ENCODE measurements at places on chromosomes 6 and 20.

DNA sequence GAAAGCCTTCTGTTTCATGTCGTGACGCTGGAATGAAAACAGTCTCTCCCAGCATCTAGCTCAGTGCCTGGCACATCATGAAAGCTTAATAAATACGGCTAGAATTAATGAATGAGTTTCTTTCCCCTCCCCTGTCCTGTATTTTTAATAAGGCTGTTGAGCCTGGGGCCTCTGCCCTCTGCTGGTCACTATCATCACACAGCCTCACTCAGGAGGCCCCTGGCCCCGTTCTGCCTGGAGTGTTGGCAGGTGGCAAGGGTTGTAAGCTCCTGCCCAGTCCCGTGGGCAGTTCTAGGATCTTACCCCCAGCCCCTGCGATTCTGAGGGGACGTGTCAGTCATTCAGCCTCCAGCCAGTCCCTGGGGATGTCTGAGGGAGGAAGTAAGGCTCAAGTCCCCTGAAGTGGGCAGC is 41.4 kb downstream of the PHACTR3 start:
- no peak for DNase-seq

DNA sequence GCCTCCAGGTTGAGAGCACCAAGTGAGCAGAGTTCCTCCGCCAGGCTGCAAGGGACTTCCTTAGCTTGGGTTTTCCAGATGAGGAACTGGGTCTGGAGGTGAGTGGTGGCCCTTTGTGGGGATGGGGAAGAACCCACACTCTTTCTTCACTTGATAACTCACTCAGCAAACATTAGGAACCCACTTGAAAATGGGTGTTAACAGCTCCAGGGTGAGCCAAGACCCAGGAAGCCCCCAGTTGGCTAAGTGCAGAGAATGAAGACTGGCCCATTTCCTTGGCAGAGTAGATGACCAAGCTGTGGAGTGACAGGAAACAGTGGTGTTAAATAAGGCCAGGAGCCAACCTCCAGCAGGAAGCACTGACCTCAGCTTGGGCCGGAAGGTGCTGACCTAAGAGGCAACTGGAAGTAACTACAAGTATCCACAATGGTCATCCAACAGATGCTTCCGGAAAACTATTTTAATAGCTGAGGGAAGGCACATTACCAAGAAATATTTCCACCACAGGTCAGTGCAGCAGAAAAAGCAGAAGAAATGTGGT is 22.7 kb downstream of the MRPL14 start:
- DNase-seq: no peak

DNA sequence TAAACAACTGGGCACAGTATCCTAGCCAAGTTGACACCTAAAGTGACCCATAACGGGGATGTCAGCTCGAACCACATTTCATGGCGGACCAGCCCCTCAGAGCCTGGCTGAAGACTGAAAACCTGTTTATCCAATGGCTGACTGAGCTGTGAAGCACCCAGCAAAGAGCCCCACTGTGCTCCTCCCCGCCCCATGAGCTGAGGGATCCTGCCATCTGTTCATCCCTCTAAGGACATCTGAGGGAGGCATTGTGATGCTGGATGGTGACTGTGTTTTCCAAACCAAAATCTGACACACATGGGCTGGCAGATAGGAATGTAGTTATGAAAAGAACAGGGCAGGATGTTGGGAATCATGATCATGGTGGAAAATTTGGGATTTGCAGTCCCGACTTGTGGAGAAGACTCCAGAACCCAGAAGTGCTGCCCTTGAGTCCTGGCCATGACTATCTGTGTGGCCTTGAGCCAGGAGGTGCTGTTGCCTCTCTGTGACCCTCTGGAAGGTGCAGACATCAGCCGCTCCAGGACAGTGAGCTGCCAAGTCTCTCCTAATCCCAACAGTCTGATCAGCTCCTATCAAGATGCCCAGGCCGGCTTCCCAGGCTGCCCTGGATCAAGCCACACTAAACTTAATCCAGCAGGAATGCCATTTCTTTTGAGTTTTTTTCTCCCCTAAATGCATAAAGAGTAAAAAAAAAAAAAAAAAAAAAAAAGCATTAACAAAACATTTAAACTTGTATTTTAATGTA is 5.7 kb downstream of the EDN3 start:
- DNase-seq: no peak

- DNase-seq: no peak
Measured at GRCh38 chr6:139335447-139336210, 38.8 kb downstream of the CITED2 start.

DNA sequence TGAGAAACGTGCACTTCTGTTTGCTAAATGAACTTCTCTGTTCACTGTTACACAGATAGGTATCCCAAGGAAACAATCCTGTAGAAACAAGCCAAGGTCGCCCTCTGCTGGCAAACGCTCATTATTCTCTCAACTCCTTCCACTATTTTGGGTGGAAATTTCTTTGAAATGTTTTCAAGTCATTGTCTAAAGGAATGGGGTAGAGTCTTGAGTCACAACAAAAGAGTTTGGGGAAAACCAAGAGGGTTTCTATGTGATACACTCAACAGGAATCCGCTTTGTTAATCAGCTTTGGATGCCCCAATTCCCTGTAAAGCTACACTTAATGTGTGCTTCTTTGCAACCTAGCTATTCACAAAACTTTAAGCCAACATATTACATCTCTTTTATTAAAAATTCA is 4.6 kb upstream of the RAE1 start:
- peak; percentile 52 for DNase-seq

DNA sequence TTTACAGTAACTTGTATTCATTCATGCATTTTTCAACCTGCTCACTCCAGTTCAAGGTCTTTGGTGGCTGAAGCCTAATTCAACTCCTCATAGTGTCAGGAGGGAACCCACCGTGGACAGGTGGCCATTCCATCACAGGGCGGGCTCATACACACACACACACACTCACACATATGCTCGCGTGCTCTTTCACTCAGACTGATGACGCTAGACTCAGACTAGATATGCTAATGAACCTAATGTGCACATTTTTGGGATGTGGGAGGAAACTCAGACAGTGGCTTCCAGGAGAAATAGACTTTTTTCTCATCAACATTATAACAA is 56.7 kb downstream of the TRIM27 start:
- peak; percentile 12 for DNase-seq

GRCh38 chr6:159815410-159815809 is 15.3 kb downstream of the PNLDC1 start:
- DNase-seq: no peak

GRCh38 chr6:15437090-15437635 is 191.3 kb downstream of the JARID2 start:
- no peak for DNase-seq

DNA sequence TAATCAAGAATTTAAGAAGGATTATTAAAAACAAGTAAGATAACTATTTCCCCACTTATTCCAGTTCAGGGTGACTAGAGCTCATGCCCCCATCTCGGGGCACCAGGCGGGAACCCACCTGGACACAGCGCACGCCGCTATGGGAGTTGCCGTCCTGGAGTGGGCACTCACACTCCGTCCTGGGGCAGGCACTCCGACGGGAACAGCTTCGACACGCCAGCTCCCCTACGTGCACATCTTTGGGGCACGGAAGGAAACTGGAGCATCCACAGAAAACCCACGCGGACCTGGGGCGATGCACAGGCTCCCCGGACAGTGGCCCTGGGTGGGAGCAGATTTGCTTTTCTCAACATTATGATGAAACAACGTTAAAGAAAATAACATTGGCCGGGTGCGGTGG is 52.0 kb upstream of the GATA5 start:
- no peak for DNase-seq

- peak; percentile 94 for DNase-seq
Measured at GRCh38 chr6:48535582-48536009, 424.6 kb upstream of the PTCHD4 start.

- DNase-seq: no peak
Measured at GRCh38 chr6:25872814-25873213, 1.2 kb downstream of the SLC17A3 start.

DNA sequence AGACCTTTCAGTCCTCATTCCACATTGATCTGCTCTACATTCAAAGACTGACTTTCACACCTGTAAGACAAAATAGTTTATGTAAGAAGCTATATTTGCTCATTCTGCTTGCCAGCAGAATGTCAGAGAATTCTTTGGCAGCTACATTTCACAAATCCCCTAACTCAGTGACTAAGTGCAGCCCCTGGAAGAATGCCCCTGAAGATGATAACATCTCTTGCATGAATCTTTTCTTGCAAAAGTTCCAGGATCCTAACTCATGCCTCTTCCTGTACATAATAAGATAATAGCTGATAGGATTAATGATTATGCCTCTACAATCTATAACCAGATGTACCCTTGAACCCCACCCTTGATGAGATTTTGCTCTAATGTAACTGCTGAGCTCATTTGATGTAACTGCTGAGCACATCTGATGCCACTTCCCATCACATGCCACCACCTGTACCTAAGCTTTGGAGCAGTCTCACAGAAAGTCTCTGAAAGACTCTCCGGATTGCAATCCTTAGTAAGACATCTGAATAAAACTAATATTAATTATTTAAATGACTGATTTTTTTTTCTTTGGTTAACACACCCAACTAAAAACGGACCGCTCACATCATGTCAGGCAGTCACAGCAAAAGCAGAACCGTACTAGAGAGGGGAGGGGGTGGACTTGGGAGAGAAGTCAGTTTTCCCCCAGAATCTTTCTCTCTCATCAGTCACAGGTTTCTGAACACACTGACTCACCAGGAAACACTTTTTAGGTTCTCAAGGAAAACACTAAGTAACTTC is 684 bp upstream of the DNAH8 start:
- no peak for DNase-seq

DNA sequence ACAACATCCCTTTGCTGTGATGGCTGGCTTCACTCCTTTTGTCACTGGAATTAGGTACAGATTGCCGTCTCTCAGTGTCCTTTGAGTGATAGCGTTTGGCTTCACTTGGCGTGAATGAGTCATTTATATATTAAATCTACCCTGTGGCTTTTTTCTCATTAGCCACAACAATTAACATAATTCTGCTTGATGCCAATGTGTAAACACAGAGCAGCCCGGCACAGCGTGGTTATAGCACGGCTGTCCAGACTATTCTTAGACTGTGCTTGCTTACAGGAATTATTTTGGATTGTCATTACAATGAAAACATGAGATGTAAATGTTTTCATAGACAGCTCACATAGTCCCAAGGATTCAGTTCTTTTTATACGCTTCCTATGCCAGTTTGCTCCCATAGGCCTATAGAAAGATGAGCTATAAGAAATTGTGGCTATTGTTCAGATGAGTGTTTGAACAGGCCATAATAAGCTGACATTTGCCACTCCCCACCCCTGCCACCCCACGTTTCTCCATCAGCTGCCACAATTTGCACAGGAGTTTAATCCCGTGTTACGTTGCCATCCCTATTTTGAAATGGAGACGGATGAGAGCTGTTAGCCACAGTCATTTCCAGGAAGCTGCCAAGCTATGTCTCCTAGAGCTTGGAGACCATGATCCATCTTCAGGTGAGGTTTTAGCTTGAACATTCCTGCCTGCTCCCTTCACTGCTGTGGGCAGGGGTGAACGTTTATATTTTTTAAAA is 65.9 kb downstream of the PPP1R14C start:
- peak; percentile 40 for DNase-seq

- no peak for DNase-seq
Measured at GRCh38 chr20:53530440-53530839, 63.2 kb downstream of the ZNF217 start.

- DNase-seq: peak; percentile 34
Measured at GRCh38 chr6:144909753-144910285, 624.7 kb downstream of the UTRN start.

- DNase-seq: no peak
Measured at GRCh38 chr20:48686238-48687116, 141.3 kb downstream of the PREX1 start.

- no peak for DNase-seq
Measured at GRCh38 chr6:21429291-21429690, 164.3 kb upstream of the SOX4 start.

GRCh38 chr6:6837541-6838080 is 249.1 kb downstream of the LY86 start:
- DNase-seq: no peak

DNA sequence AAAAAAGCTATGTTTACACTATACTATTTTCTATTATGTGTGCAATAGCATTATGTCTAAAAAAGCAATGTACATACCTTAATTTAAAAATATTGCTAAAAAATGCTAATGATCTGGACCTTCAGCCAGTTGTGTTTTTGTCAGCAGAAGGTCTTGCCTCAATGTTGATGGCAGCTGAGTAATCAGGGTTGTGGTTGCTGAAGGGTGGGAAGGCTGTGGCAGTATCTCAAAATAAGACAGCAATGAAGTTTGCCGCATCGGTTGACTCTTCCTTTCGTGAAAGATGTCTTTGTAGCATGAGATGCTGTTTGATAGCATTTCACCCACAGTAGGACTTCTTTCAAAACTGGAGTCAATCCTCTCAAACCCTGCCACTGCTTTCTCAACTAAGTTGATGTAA is 134.7 kb upstream of the CDYL start:
- no peak for DNase-seq

- DNase-seq: no peak
Measured at GRCh38 chr6:78917788-78918187, 50.4 kb downstream of the IRAK1BP1 start.

- no peak for DNase-seq
Measured at GRCh38 chr6:44626616-44627015, 239.1 kb downstream of the CDC5L start.

GRCh38 chr20:63173552-63174191 is 42.3 kb downstream of the YTHDF1 start:
- no peak for DNase-seq

- DNase-seq: no peak
Measured at GRCh38 chr6:143603455-143603854, 74.3 kb upstream of the PHACTR2 start.

DNA sequence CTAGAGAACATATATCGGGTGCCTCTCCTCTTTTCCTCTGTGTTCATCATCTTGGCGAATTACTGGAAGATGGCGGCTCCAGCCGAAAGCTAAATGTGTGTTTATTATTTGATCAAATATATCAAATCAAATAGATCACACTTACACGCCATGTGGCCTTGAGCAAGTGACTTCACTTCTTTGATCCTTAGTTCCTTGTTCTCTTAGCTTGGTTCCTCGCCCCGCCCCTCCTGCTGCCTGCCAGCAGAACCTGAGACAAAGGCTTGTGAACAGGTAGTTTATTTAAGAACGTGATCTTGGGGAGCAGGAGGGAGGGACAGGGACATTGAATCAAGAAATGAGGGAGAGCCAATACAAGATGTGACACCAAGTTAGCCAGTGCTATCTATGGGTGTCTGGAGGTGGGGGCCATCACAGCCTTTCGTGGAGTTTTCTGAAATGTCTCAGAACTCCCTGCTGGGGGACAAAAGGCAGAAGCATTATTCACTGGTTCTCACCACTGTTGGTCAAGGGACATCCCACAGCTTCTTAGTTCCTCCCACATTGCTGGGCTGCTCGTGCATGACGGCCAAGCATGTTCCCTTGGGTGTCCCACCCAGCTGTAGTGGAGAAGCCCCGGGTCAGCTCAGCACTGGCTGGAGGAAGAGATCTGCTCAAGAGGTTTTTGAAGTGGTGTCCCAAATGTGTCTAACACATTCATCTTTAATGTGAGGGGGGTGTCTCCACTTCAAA is 44.9 kb upstream of the RNF24 start:
- DNase-seq: no peak
